ENCODE measurements at places on chromosomes 2 and 18.
A peak's percentile ranks its signal among the peaks of the same experiment; 100 is the strongest.

GRCh38 chr2:46704593-46704992, 211.0 kb downstream of the MCFD2 start:
- DNase-seq: no peak

GRCh38 chr2:21317131-21317530, 193.4 kb downstream of the TDRD15 start:
- peak; percentile 18 for DNase-seq

GRCh38 chr18:64037812-64038414, 68.0 kb downstream of the SERPINB8 start:
- peak; percentile 5 for DNase-seq

GRCh38 chr2:75277111-75277510, 77.8 kb upstream of the TACR1 start:
- no peak for DNase-seq

- no peak for DNase-seq
Observed at GRCh38 chr18:3180325-3180724, 39.4 kb downstream of the MYOM1 start.

DNA sequence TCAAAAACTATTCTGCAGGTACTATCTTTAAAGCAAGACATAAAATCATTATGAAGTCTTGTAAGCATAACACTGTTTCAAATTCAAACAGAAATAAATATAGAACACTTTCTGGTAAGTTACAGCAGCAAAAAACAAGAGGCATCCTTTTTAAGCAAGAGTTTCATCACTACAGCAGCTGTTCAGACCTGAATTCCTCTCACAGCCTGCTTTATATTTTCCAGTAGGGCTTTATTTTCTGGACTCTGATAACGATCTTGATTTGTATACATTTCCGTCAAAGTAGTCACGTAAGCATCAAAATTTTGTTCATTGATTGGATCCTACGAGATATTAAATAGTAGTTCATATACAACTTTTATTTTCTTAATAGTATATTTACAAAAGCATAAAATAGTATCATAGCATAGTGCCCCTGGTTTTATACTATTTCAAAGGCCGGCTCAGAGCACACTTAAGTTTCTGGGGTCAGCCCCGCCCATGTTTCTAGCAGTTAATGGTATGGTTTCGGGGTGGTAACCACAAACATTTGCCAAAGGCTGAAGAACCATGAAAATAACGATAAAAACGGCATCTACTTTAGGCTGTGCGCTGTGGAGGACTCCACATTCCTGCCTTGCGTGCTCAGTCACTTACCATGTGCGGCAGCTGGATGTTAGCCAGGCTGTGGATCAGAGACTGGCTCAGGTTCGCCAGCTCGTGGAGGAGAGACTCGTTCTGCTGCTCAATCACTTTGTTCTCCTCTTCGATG, 47.5 kb upstream of the PXDN start:
- DNase-seq: no peak

GRCh38 chr2:36449943-36450392, 94.4 kb downstream of the CRIM1 start:
- peak; percentile 58 for DNase-seq

GRCh38 chr2:179191110-179191509, 73.5 kb downstream of the SESTD1 start:
- no peak for DNase-seq

GRCh38 chr18:9914584-9915290, 921 bp downstream of the VAPA start:
- peak; percentile 72 for DNase-seq

GRCh38 chr2:73822276-73822675, 6.5 kb upstream of the STAMBP start:
- DNase-seq: no peak

GRCh38 chr2:195498839-195499490, 158.1 kb upstream of the SLC39A10 start:
- DNase-seq: peak; percentile 24

- DNase-seq: no peak
Observed at GRCh38 chr2:60410456-60411146, 142.9 kb downstream of the BCL11A start.

- DNase-seq: no peak
Observed at GRCh38 chr2:217724471-217724870, 278.3 kb downstream of the TNS1 start.

DNA sequence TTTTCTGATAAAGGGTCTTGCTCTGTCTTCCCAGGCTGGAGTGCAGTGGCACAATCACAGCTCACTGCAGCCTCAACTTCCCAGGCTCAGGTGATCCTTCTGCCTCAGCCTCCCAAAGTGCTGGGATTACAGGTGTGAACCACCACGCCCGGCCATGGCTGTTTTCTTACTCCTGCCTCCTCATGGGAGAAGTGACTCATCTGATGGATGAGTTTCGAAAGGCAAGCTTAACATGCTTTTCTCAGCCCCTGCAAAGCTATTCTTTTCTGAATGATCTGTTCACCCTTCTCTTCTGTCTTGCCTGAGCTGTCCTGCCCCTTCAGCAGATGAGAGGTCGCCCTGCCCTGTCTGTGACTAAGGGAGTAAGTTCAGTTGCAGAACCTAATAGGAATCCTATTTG, 929 bp upstream of the CREG2 start:
- peak; percentile 43 for DNase-seq
